ENCODE measurements at places on chromosomes 11 and 22. TPM values are rescaled to one million over a fixed set of nuclear protein-coding genes. Genes with fewer than 3 reads are reported as not detected.

Gene IGF2
- not detected for total RNA-seq

Gene VPREB1
- total RNA-seq, result not detected

Gene CTTN
- 5.8 TPM for total RNA-seq

Gene PRG3
- total RNA-seq, result not detected

Gene NEFH
- 0.12 TPM for total RNA-seq

Gene FERMT3
- 194 TPM for total RNA-seq

DNA sequence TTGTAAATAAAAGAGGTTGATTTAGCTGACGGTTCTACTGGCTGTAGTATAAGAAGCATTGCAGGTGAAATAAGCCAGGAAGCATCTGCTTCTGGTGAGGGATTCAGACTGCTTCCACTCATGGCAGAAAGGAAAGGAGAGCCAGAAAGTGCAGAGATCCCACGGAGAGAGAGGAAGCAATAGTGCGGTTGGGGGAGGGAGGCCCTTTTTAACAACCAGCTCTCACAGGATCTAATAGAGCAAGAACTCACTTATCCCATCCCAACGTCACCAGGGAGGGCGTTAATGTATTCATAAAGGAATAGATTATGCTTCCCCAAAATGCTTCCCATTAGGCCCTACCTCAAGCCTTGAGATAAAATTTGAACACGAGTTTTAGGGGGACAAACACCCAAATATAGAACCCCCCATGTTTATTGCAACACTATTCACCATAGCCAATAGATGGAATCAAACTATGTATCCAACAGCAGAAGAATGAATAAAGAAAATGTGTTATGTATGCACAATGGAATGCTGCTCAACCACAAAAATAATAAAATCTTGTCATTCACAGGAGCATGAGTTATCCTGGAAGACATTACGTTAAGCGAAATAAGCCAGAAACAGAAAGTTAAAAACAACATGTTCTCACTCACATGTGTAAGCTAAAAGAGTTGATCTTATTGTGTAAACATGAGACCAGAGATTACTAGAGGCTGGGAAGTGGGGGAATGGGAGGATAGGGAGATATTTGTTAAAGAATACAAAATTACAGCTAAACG is 908.3 kb upstream of the ANO3 start:
- no peaks in the 10 kb centered on the region for H3K4me1 ChIP-seq
- H3K27ac ChIP-seq, result no peak overlapping the region
- H3K27me3 ChIP-seq, result no peaks in the 10 kb centered on the region

GRCh38 chr22:29798318-29798717 is 31.1 kb downstream of the UQCR10 start:
- H3K36me3 ChIP-seq, result peaks cover 67% of the 10 kb centered on the region
- no peak overlapping the region for H3K27ac ChIP-seq
- peaks cover 24% of the 10 kb centered on the region for H3K4me1 ChIP-seq
- no peak for DNase-seq

GRCh38 chr11:73995731-73996130 is 13.1 kb upstream of the UCP2 start:
- peak overlapping the region; percentile 8 for H3K4me3 ChIP-seq
- no peaks in the 10 kb centered on the region for H3K27me3 ChIP-seq

GRCh38 chr11:75223954-75224643 is 16.5 kb upstream of the TPBGL start:
- H3K4me1 ChIP-seq, result no peaks in the 10 kb centered on the region
- H3K27ac ChIP-seq, result no peak overlapping the region
- DNase-seq, result no peak
- H3K4me3 ChIP-seq, result no peak overlapping the region
- H3K27me3 ChIP-seq, result no peaks in the 10 kb centered on the region
- H3K36me3 ChIP-seq, result no peaks in the 10 kb centered on the region

DNA sequence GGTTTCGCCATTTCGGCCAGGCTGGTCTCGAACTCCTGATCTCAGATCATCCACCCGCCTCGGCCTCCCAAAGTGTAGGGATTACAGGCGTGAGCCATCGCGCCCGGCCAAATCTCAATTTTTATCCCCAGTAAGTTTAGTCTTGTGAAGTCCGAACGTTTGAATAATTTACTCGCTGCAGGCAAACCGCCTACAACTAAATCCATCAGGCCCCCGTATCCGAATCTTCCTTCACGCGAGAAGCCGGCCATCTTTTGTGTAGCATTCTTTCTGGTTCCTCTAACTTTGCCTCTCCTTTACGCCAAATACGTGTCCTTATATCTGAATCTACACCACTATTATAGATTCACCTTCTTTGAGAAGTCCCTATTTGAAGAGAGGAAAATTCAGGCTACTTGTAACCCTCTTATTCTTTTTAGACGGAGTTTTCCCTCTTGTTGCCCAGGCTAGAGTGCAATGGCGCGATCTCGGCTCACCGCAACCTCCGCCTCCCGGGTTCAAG is 581 bp upstream of the EIF3L start:
- DNase-seq, result peak; percentile 58
- peaks cover 24% of the 10 kb centered on the region for H3K4me1 ChIP-seq

GRCh38 chr22:28094771-28095170 is 175.7 kb upstream of the PITPNB start:
- no peak overlapping the region for H3K27ac ChIP-seq
- no peaks in the 10 kb centered on the region for H3K27me3 ChIP-seq
- no peaks in the 10 kb centered on the region for H3K36me3 ChIP-seq
- H3K4me1 ChIP-seq, result no peaks in the 10 kb centered on the region

DNA sequence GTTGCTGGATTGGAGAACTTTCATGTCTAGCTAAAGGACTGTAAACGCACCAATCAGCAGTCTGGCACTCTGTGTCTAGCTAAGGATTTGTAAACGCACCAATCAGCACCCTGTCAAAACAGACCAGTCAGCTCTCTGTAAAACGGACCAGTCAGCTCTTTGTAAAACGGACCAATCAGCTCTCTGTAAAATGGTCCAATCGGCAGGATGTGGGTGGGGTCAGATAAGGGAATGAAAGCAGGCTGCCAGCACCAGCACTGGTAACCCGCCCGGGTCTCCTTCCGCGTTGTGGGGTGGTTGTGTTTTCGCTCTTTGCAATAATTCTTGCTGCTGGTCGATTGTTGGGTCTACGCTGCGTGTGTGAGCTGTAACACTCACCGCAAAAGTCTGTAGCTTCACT is 11.3 kb downstream of the MYO18B start:
- H3K36me3 ChIP-seq, result no peaks in the 10 kb centered on the region
- no peak overlapping the region for H3K27ac ChIP-seq
- H3K4me1 ChIP-seq, result no peaks in the 10 kb centered on the region
- DNase-seq, result no peak

- no peak overlapping the region for H3K27ac ChIP-seq
- peak; percentile 33 for DNase-seq
- peaks cover 34% of the 10 kb centered on the region for H3K27me3 ChIP-seq
- peak overlapping the region; percentile 51 for H3K4me3 ChIP-seq
- no peaks in the 10 kb centered on the region for H3K36me3 ChIP-seq
- H3K4me1 ChIP-seq, result peaks cover 19% of the 10 kb centered on the region
These were observed 32.0 kb downstream of the PDE2A start for GRCh38 chr11:72642043-72642883.

DNA sequence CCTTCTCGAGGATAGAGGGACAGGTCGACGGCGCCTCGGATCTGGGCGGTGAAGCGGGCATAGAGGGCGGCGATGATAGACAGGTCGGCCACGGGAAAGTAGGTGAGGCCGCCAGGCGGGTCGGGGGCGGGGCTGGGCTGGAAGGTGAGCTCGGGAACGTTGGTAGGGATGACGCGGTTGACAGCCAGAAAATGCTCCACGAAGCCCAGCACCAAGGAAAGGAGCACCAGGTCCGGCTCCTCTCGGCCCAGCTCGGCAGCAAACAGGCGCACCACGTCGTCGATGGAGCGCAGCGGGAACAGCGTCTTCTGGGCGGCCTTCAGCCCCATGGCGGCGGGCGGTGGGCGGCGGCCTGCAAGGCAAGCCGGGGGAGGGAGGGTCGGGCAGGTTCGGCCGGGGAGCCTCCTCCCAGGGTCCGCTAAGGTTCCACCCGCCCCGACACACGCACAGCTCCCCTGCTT is 540 bp downstream of the MEN1 start:
- peaks cover 8% of the 10 kb centered on the region for H3K36me3 ChIP-seq
- DNase-seq, result peak; percentile 42
- peaks cover 23% of the 10 kb centered on the region for H3K4me1 ChIP-seq
- H3K27me3 ChIP-seq, result no peaks in the 10 kb centered on the region
- peak overlapping the region; percentile 93 for H3K27ac ChIP-seq
- peak overlapping the region; percentile 89 for H3K4me3 ChIP-seq

DNA sequence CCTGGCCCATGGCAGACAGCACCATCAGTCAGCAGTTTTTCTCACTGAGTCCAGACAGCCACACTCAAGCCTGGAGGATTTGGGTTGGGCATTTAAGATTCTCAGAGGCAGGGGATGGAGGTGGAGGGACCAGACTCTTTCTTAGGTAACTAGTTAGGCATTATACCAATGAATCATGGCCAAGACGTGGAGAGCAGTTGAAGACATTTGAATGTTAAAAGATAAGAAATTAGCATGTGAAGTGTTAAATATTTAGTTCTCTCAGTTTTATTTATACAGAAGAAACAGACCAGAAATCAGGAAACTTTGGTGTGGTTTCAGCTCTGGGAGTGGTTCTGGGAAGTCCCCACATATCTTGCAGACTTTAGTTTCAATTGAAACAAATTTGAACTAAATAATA is 9.9 kb downstream of the GTF2H1 start:
- peaks cover 45% of the 10 kb centered on the region for H3K36me3 ChIP-seq
- no peak overlapping the region for H3K4me3 ChIP-seq
- no peaks in the 10 kb centered on the region for H3K27me3 ChIP-seq
- peaks cover 16% of the 10 kb centered on the region for H3K4me1 ChIP-seq
- peak overlapping the region; percentile 52 for H3K27ac ChIP-seq
- no peak for DNase-seq

- H3K36me3 ChIP-seq, result peaks cover 19% of the 10 kb centered on the region
- H3K27me3 ChIP-seq, result no peaks in the 10 kb centered on the region
- H3K27ac ChIP-seq, result no peak overlapping the region
- peaks cover 90% of the 10 kb centered on the region for H3K4me1 ChIP-seq
- peak; percentile 48 for DNase-seq
- H3K4me3 ChIP-seq, result peak overlapping the region; percentile 91
These were observed 2.3 kb downstream of the LSP1 start for GRCh38 chr11:1854949-1855885.

GRCh38 chr22:46479046-46479445 is 58.4 kb downstream of the CELSR1 start:
- H3K4me3 ChIP-seq, result no peak overlapping the region
- DNase-seq, result no peak
- H3K27me3 ChIP-seq, result no peaks in the 10 kb centered on the region
- no peaks in the 10 kb centered on the region for H3K36me3 ChIP-seq
- peaks cover 50% of the 10 kb centered on the region for H3K4me1 ChIP-seq
- no peak overlapping the region for H3K27ac ChIP-seq

- peaks cover 11% of the 10 kb centered on the region for H3K4me1 ChIP-seq
- no peaks in the 10 kb centered on the region for H3K36me3 ChIP-seq
- H3K4me3 ChIP-seq, result no peak overlapping the region
- H3K27ac ChIP-seq, result no peak overlapping the region
- H3K27me3 ChIP-seq, result peaks cover 28% of the 10 kb centered on the region
- DNase-seq, result no peak
These were observed 170.9 kb upstream of the CTSC start for GRCh38 chr11:88508418-88508758.

DNA sequence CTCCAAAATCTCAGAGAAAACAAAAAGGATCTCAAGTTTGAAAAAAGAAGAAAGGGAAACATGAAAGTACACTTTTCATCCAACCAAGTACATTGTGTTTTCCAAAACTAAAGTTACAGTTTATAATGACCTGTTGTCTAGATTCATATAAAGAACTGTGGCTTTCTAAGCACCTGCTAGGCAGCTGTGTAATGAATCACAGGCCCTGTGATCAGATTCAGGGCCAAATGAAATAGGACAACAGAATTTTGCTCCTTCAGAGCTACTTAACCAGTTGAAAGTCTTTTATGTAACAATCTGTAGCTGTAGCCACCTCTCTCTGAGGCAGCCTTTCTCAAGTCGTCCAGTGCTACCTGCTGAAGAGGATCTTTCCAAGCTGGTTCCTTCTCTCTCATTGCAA is 960.0 kb upstream of the RAG2 start:
- H3K27me3 ChIP-seq, result no peaks in the 10 kb centered on the region
- H3K4me1 ChIP-seq, result no peaks in the 10 kb centered on the region
- H3K36me3 ChIP-seq, result no peaks in the 10 kb centered on the region
- no peak overlapping the region for H3K27ac ChIP-seq

DNA sequence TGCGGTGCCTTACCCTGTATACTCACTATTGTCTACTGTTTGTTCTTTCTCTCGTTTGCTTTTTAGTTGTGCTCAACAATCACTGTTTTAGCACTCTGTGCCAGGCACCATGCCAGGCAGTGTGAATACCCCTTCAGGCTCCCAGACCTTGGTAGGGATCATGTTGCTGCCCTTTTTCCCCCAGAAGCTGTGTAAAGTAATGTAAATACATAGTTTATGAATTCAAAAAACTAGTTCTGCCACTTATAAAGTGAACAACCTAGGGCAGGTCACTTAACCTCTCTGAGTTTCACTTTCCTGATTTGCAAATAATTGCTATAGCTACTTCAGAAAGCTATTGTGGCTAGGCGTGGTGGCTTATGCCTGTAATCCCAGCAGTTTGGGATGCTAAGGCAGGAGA is 81.0 kb upstream of the CTSC start:
- H3K4me1 ChIP-seq, result peaks cover 42% of the 10 kb centered on the region
- H3K4me3 ChIP-seq, result no peak overlapping the region
- no peak for DNase-seq

DNA sequence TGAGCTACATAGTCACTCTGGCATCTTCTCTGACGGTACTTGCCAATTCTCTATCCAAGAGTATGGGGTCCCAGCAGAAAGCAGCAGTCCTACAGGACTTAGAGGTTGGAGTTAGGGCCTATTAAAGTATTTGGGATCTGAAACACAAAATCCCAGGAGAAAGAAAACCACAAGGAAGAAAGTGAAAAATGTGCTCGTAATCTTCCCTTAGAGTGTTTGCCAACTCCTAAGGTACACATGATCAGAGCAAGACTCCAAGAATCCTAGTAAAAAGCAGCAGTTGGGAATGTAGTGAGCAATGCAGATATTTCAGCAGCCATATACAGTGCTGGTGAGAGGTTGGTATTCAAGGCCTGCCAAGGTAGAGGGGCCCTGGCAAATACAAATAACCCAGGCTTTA is 71.6 kb downstream of the EXT2 start:
- H3K27me3 ChIP-seq, result no peaks in the 10 kb centered on the region
- H3K36me3 ChIP-seq, result no peaks in the 10 kb centered on the region
- no peak overlapping the region for H3K27ac ChIP-seq
- H3K4me3 ChIP-seq, result no peak overlapping the region
- no peaks in the 10 kb centered on the region for H3K4me1 ChIP-seq

DNA sequence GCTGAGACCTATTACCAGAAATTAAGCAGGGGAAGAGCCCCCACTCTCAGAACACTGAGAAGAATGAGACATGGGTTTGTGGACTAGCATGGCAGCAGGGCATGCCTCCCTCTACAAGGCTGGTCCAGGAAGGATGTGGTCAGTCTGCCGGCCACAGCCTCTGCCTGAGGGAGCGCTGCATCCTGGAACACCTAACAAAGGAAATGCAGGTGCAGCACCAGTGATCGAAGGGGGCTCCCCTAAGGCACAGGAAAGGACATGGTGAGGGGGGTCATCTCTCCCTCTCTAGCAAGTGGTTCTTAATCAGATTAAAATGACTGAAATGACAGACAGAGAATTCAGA is 40.6 kb upstream of the ARL14EP start:
- peak overlapping the region; percentile 31 for H3K27ac ChIP-seq
- peaks cover 16% of the 10 kb centered on the region for H3K4me1 ChIP-seq
- DNase-seq, result peak; percentile 26

Data from natural killer cell (primary cell).